H9 (cell line): ENCODE measurements at places on chromosomes 3 and 15.

DNA sequence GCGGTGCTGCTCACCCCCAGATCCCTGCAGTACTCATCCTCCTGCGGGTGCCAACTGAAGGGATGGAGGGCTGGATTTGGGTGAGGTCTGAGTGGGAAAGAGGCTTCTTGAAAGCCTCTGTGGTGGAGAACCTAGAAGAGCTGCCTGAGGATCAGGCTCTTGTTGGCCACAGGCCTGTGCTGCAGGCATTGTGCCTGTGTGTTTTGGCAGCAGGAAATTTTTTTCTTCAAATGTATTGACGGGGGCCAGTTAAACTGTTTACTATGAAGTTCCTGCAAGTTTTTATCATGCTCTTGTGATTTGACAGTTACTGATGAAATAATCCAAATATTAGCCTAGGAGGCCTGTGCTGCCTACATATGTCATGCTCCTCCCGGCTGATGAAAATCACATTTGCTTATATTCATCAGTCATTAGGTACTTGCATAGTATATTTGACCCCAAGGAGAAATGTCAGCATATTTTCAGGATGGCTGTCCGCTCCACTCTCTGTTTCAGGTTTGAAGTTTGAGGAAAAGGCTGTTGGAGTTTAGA lies 103.1 kb downstream of the THSD4 start:
- DNase-seq = no peak

GRCh38 chr3:129132097-129132866 lies 10.7 kb upstream of the RAB43 start:
- DNase-seq = no peak

DNA sequence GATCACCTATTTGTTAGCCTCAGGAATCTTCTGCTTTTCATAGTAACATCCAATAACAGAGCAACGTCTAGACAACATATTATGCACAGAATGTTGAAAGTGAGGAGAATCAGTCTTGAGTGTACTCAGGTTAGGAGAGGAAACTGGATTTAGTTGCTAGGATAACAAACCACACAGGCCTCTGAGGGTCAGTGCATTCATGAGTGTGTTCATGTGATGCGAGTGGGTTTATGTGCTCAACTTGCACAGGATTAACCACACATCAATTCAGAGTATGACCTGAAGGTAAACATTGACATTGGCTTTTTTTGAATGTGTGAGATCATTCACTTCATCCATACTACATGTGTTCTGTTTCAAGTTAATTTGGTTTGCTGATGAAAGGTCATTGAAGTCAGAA lies 287.6 kb downstream of the DIPK2A start:
- DNase-seq = no peak

- no peak for DNase-seq
Measured at GRCh38 chr3:78825858-78826215, 942.0 kb downstream of the ROBO1 start.

- no peak for DNase-seq
Measured at GRCh38 chr3:65151666-65152065, 463.9 kb upstream of the ADAMTS9 start.

DNA sequence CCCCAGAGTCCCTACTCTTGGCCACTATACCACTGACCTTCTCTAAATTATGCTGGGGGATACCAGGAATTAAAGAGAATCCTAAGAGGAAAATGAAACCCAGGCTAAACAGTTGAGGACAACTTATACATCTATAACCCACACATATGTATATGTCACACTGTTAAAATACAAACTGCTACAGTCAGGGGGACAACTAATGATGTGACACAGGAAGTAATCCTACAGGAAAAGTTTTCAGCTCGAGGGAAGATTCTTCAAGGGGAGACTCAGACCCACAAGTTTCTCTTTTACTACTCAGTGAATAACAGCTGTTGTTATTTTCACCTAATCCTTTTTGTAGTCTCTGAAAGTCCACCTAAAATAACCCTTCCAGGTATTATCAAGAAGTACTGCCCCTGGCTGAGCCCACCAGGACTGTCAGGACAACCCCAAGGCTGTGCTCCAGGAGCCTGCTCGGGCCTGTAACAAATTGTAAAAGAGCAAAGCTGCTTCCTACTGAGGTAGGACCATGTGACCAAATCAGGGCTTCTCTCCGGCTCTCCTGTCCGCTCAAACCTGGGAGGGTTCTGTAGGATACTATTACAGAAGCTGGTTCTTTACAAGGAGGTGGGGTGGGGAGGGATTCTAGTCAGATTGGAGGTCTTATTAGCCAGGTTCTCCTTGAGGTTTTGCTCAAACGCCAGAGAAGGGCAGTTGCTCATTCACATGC lies 91.6 kb downstream of the SRGAP3 start:
- no peak for DNase-seq

DNA sequence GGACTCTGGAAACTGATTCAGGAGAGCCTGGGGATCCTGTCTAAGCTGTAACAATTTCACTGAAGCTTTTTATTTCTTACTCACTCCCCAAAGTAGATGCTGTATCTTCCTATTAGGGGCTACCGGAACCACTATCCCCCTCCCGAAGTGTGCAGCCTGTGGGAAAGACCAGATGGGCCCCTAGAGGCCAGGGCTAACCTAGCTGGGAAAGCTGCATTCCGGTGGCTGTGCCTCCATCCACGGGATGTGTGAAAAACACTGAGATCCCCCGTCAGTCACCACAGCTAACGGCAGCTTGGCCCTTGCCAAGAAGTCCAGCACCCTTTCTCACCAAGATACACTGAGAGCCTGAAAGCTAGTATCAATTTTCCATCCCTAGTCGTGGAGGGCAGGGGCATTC lies 3.1 kb downstream of the SSUH2 start:
- DNase-seq = no peak

- no peak for DNase-seq
Measured at GRCh38 chr3:86986671-86987420, 4.1 kb downstream of the VGLL3 start.

DNA sequence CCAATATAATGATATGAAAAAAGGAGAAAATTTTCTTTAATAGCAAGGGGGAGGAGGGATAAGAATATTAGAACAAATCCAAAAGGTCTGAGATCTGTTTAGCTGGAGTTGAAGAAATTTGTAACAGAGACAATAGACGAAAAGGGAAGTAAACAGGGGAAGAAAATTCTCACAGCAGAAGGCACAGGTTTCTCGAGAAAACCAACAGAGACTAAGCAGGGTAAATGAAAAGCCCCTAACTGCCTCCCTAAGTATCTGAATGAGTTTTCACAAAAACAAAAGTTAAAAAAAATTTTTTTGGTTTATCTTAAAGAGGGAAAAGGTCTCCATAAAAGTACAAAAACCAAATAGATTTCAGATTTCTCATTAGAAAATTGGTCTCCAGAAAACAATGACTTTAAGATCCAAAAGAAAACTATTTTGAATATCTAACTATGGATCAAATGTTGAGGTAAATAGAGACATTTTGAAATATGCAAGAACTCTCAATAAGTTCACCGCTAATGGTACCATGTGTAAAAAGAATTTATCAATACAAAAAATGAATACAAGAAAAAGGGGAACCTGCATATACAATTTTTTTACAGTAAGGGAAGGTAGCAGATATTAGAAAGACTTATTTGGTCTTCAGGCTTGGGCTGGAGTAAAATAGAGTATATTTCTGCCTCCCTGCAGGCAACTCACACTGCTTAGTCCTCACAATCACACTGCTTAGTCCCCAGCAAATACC lies 23.9 kb upstream of the NEK10 start:
- no peak for DNase-seq

- no peak for DNase-seq
Measured at GRCh38 chr3:192794216-192794615, 66.9 kb upstream of the FGF12 start.

- DNase-seq = no peak
Measured at GRCh38 chr15:80682201-80682600, 12.9 kb upstream of the ABHD17C start.

GRCh38 chr3:33575311-33575710 lies 135.1 kb upstream of the UBP1 start:
- DNase-seq = no peak

DNA sequence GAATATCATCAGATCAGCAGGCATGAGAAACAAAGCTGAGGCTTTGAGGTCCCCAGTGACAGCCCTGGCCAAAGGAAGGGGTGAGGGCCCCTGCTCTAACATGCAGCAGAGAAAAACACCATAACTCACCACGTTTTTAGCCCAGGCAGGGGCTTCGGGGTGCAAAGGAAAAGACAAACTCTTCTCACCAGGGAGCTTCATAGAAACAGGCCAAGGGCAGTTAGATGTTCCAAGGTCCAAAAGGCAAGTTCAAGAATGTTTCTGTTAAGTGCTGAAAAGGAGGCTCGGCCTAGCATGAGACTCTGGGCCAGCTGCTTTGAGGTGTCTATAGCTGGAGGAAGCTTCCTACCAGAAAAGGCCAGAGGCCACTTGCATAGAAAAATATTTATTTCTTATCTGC lies 608.4 kb upstream of the CFAP20DC start:
- no peak for DNase-seq

- no peak for DNase-seq
Measured at GRCh38 chr15:100123611-100124010, 218.2 kb downstream of the ADAMTS17 start.

- DNase-seq = no peak
Measured at GRCh38 chr3:26281284-26281985, 341.1 kb upstream of the LRRC3B start.

DNA sequence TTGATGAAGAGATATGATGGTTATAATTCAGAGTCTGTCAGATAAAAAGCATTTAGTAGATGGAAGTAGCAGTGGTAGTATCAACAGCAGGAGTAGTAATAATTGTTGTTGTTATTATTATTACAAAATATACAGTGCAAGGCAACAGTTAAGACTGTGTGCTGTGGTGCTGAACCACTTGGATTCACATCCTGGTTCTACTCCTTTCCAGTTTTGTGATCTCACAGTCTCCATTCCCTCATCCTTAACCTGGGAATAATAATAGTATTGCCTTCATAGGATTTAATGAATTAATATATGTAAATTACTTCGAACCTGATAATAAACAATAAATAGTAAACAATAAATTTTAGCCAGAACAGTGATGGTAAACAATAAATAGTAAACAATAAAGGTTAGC lies 37.1 kb upstream of the TSC22D2 start:
- no peak for DNase-seq

GRCh38 chr15:40836020-40836419 lies 7.5 kb upstream of the PPP1R14D start:
- DNase-seq = no peak

DNA sequence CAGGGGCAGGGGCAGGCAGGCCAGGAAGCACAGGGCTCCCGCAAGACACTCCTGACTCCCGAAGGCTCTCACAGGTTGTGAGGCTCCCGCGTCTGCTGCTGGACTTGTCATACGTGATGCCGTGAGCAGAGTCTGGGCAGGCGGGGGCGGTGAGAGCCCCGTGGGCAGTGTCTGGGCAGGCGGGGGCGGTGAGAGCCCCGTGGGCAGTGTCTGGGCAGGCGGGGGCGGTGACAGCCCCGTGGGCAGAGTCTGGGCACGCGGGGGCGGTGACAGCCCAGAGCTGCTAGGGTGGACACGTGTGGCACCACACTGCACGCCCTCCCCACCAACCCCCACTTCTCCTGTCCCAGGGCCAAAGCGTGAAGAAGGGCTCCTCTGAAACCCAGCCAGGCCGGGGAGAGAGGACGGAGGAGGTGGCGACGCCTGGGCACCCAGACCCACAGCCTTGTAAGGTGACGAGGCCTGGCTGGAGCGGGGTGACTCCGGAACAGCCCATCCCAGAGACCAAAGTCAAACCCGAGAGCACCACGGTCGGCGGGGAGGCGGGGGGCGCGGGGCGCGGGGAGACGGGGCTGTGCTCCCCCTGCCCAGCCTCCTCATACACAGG lies 35.0 kb downstream of the TNK2 start:
- DNase-seq = no peak

DNA sequence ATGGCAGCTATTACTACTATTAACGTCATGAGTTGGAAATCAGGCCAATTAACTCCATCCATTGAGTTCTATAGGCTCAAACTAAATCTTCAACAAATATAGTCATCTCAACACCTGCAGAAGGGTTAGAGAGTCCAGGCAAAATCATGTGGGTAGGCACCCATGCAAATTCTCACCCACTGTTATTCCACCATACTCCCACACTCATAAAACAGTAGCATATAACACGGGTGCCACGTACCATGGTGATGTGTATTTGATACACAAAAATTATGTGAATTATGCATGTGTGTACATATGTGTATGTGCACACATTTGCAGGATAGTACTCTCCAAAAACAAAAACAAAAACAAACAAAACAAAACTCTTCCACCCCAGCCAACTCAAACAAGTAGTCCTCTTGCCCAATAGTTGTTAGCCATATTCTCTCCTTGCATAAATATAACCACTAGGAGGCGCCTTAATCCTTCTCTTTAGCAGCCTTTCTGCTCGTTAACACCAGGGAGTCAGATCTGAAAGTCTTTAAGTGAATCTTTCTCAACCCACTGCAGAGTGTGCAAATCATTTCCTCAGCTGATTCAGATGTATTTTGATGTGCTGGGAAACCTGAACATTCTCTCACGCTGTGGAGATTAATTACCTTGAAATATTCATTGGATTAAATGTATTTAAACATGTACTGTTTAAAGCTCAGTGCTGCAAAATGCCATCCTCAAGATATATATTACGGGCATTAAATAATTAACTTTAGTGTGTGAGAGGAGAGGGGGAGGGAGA lies 38.0 kb upstream of the COPB2 start:
- no peak for DNase-seq

DNA sequence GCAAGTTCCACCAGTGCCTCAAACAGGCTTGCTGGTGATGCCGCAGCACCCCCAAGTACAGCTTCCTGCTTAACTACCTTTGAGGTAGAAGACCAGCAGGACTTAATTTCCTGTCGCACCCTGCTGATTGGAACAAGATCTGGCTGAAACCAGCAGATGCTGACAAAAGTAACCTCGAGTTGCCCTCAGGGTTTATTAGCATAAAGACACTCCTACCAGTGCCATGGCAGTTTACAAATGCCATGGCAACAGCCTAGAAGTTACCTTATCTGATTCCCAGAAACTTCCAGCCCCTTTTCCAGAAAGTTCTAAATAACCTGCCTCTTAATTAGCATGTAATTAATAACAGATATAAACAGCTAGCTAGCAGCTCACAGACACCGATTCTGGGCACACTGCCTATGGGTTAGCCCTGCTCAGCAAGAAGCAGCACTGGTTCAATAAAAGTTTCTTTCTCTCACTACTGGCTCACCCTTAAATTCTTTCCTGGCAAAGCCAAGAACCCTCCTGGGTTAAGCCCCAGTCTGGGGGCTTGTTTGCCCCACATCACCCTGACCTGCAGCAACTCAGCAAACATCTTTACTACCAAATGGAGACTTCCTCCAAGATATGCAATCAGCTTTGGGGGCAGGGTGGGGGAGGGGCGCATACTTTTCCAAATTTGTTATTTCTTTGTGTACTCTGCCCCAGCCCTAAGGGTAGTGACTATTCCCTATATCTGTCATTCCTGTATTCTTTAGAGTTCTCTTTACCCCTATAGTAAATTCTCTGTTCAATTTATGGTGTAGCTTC lies 54.2 kb downstream of the MAP4 start:
- DNase-seq = no peak

GRCh38 chr3:172716476-172716875 lies 5.6 kb upstream of the NCEH1 start:
- DNase-seq = no peak
